ENCODE measurements at places on chromosomes 2 and 18.

DNA sequence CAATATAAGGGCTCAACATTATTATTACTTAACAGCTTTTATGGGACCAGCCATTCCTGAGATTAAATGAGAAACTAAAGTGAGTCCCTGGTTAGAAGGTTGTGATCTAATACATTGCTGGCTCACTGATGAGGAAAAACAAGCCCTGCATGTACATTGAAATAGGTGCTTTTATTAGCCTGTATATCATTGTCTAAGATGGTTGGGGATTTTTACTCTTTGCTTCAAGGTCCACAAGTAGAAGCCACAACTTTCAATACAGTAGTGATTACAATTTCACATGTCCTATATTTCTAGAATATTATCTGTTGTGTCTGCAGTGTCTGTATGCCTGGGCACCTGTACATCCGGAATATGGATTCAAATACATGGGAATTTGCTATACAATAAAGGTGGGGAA, 104.1 kb upstream of the FZD5 start:
- DNase-seq = no peak

- no peak for DNase-seq
These were observed 186.8 kb upstream of the DLGAP1 start for GRCh38 chr18:4641771-4642368.

- no peak for DNase-seq
These were observed 172.7 kb downstream of the ANAPC1 start for GRCh38 chr2:111711270-111711669.

- DNase-seq = no peak
These were observed 39.4 kb upstream of the LANCL1 start for GRCh38 chr2:210515911-210516310.
